Activated effector memory CD4-positive, alpha-beta T cell treated with anti-CD3 and anti-CD28 coated beads, Interleukin-2, amount 50 U/mL, for 16 hours (primary cell): ENCODE measurements at places on chromosomes 3 and 15.

DNA sequence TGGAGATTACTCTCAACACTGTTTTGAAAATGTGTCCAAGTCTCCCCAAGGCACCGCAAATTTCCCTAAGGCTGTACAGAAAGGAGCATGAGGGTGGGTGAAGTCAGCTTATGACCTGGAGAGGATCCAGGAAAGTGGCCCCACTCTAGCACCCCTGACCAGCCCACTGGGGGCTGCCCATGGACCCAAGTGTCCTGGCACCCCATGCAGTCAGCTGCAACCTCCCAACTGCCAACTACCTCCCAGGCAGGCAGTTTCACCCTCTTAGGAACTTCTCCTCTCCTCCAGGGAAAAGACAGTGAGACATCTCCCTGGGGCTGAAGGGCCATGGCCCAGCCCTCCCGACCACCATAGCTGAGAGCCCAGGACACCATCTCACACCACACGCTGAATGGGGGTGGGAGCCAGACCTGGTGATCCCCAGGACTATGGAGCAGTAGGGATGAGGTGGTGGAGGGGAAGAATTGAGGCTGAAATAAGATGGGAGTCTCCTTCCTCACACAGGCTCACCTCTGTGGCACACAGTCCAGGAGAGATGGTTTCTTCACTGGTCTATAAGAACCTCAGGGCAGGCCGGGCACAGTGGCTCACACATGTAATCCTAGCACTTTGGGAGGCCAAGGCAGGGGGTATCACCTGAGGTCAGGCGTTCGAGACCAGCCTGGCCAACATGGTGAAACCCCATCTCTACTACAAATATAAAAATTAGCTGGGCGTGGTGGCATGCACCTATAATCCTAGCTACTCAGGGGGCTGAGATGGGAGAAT lies 104.4 kb downstream of the DAPK2 start:
- DNase-seq: peak; percentile 47

DNA sequence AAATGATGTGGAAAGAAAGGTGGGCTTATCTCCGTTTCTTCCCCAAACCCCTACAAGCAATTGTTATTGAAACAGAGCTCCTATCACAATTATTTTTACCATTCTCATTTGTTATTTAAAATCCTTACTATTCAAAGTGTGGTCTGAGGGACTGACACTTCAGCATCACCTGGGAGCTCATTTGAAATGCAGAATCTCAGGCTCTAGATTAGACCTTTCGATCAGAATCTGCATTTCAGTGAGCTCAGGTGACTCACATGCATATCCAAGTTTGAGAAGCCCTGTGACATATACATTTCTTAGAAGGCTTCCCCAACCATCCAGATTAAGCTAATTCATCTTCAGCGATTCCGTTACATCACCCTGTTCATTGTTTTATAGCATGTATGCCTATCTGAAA lies 145.0 kb downstream of the KCNH8 start:
- DNase-seq: no peak

DNA sequence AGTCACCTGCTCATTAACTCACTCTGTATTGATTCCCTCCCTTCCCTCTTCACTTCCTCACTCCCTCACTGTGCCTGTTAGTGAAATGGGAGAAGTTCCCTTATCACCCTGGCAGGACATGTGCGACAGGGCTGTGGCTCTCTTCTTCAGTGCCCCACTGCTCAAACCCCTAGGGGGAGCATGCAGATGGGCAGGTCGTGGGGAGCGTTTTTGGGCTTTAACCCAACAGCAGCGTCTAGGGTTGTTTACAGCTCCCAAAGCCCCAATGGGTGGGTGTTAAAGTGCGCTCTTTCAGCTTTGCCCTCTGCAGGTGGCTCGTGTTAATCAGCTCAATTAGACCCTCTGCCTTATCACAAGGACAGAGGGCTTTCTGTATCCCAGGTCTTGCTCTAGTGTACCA lies 447.8 kb upstream of the PROK2 start:
- no peak for DNase-seq

DNA sequence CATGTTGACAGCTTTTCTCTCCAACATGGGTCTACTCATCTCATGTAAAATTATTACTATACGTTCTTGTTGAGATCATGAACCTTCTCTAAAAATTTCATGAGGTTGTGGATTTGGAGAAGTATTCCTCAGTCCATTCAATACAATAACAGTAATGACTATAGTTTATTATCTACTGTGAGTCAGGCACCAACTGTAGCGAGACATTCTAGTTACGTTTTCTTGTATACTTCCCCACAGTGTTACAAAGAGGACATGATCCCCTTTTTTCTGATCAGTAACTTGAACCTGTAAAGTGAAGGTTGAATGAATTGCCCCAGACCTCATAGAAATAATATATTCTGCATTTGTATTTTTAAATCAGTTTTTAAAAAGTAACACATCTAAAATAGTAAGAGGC lies 76.4 kb downstream of the AKAP13 start:
- no peak for DNase-seq

DNA sequence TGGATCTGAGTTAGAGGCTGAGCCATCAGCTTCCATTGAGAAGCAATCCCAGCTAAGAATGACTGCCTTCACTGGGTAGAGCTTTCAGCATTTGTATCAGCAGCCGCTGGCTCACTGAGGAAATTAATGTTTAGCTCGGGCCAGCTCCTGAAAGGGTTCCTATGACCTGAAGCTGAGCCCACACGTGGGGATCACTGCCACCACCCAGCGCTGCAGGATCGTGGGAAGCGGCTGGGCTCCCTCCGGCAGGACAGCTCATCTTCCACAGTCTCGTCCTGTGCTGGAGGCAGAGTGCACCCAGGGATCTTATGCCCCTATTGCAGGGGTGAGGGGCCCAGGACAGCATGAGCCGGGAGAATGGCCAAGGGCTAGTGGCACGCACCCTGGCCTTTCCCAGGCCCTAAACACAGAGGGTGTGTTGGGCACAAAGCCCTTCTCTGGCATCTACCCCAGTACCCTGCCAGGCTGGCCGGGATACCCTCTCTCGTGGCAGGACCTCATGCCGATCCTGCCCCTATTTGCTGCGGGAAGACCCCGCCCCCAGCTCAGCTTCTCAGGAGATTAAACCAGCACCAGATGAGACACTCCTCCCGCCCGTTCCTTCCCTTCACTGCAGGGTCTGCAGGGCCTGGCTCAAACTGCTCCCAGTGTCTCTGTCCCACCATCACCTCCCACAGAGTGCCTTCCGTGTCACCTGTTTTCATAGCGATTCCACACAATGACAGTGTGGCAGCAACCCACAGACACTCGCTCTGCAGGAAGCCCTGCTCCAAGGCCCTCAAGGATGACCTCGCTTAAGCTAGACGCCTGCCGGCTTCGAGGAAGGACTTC lies 28.5 kb downstream of the KLHL25 start:
- no peak for DNase-seq

DNA sequence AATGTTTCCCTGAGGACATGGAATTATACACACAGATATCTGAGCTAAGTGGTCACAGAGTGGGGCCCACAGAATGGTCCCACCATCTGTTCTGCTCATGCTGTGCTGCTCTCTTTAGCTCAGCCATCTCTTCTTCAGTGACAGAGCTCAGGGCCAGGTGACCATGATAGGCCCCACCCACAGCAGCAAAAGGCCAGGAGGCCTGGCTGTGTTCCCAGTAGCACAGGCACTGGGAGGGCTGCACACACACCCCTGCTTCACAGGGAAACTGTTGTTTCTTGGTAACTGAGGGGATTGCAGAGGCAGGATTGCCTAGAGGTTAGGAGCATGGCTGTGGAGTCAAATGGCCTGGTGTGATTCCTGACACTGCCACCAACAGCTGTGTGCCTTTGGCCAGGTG lies 4.8 kb upstream of the FBXW12 start:
- no peak for DNase-seq

GRCh38 chr3:45785605-45786150 lies 10.7 kb downstream of the SLC6A20 start:
- DNase-seq: no peak

GRCh38 chr15:67578020-67578600 lies 35.6 kb downstream of the MAP2K5 start:
- no peak for DNase-seq

DNA sequence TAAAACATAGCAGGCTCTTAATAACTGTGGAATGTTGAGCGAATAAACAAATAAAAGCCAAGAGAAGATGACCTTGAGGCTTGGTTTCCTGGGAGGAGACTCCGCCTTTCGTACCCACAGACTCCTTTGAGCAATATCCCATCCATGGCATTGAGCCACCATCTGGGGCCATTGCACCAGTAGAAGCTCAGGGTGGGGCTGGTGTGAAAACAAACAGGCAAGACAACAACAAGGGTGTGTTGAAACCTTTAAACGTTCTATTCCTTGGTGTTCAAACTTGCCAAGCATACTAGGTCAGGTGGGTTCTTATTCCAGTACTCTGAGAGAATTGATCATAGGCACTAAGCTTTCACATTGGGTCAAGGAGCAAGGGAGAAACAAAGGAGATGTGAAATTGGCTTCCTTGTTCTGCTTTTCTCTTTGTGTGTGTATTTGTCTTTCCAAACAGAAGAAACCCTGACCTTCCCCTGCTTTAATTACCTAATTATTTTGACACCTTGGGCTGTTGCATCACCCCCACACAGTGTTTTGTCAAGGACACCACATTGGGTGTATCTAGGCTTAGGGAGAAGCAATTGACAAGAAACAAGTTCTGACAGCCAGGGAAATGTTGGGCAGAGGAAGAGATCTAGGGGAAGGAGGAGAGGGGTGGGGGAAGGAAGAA lies 105.1 kb upstream of the BCL6 start:
- DNase-seq: no peak

GRCh38 chr3:116155841-116156240 lies 289.4 kb downstream of the LSAMP start:
- DNase-seq: no peak

- DNase-seq: no peak
Observed at GRCh38 chr15:80099241-80099640, 39.8 kb downstream of the ZFAND6 start.

DNA sequence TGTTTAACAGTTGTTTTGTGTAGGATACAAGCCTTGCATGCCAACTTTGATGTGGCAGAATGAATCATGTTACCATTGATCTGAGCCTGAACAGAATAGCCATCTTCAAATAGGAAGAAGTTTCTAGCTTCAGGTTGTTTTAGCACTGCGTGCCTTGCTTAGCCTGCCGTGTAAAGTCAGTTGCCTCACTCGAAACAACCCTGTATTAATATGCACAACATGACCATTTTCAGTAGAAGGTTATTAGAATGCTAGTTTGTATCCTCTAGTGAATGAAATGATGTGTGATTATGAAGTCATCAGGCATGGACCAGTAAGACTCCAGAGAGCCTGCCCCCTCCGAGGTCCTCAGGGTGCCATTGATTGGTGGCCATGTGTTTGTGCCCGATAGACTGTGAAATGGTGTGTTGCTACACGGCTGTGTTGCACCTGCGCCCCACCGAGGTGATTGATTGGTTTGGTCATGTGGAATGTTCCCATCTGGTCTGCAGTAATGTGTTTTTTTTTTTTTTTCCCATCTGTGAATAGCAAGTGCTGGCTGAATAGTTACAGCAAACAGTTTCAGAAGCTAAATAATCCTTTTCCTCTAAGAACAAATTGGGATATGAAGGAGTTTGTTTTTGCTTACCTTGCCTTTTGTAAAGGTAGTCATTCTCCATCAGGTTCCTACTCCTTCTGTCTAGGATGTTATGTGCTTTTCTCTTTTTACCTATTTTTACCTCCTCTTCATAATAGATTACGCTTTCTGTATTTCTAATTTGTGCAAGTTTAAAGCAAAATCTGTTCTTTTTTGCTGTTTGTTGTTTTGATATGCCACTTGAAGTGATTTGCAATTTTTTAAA lies 214.9 kb downstream of the TCF12 start:
- DNase-seq: no peak

- DNase-seq: no peak
Observed at GRCh38 chr3:49294343-49294742, 17.3 kb upstream of the C3orf62 start.

- no peak for DNase-seq
Observed at GRCh38 chr15:57923750-57924149, 141.8 kb downstream of the ALDH1A2 start.

DNA sequence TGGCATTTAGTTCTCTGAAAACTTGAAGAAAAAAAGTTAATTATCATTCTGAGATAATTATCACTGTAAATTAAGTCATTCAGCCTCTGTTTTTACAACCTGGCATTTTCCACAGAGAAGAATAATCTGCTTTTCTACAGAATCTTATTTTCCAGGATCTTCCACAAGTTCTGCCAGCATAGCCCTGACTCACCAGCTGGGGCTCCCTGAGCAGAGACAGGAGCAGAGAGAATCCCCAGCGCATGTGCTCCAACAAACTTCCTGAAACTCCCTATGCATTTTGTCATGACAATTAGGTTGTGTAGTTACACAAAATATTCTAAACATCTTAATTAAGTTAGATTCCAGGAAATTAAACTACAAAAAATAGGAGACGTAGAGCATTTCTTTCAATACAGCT lies 32.1 kb upstream of the TMEM207 start:
- no peak for DNase-seq

DNA sequence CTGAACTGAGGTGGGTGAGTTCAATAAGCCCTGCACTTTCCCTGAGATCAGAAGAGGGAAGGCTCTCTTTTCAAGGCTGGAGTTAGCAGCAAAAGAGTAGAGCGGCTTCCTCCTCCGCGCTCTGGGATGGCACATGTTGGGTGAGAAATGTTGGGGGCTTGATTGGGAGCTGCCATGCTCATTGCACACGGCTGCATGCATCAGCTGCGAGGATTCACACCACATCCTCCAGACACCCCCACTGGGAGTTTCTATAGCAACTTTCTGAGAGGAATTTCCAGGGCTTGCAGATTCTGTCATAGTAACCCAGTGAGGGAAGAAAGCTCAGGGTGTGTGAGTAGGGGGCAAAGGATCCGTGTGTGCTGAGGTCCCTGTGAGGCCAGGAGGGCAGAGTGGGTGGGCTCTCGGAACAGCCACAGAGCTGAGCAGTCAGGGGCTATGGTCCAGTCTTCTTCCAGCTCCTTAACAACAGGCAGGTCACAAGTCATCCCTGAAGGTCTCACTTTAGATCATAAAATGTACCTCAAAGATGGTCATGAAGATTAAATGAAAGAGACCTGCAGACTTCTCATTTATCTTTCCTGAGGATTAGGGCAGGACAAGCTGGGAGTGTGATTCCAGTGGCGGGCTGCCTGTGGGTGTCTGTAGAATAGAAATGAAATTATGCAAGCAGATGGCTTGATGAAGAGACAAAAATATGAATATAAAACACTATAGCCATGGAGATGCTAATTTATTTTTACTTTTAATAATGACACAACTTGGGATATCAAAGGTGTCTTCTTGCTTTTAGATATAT lies 75.7 kb upstream of the CHRNA7 start:
- DNase-seq: no peak

GRCh38 chr15:58771621-58772250 lies 634 bp downstream of the MINDY2 start:
- DNase-seq: peak; percentile 75

GRCh38 chr3:188950832-188951489 lies 220.8 kb upstream of the TPRG1 start:
- DNase-seq: peak; percentile 68

GRCh38 chr15:49467746-49468480 lies 44.9 kb downstream of the FGF7 start:
- DNase-seq: no peak

DNA sequence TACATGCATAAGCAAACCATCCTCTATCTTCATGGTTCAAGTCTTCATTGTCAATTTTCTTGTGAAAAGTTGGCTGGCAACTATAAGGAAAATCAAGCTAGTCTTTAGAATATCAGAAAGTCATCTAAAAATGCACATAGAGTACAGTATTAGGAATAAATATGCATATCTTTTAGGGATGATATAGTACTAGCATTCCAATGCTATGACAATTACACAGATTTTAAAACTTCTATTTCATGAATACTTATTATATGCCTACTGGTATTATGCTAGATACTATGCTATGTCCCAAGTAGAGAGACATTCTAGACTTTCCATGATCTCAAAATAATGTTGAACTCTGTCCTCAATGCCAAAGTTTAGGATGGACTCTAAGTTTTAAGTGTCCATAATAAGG lies 81.3 kb upstream of the NAALADL2 start:
- no peak for DNase-seq
